BE2C (cell line): ENCODE measurements at places on chromosomes 6 and 20.

DNA sequence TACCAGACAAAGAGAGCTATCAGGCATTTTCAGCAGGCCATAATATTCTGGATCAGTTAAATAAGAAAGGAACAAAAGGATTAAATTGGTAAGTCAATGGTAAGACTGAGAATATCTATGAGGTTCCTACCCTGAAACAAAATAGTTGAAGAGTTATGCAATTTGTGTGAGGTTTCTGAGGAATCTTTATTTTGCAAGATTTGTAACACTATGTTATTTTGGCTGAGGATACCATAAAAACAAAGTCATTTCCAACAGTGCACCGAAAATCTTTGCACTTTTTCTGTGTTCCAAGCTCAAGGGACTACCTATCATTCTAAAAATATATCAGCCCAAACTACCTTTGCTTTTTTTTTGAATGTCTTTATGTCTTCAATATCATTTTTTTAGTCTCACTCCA, 383.3 kb upstream of the CITED2 start:
- no peak for DNase-seq

DNA sequence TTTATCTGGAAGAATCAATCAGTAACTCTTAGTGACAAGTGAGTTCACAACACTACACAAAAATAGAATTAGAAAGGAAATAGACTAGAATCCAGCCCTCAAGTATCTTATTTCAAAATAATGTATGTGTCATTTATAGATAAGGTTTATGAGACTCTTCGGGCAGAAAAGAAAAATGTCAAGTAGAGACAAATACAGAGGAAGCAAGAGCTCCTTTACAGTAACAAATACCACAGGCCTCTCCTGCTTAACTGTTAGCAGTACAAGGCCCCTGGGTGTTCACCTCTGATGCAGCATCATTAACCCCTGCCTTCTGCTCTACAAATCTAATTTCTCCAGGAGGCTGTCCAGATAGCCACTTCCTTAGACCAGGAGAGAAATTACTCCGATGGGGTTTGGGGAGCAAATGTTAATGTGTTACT, 76.7 kb downstream of the UBE3D start:
- DNase-seq = no peak

GRCh38 chr6:114430534-114431124, 87.8 kb upstream of the HS3ST5 start:
- no peak for DNase-seq

GRCh38 chr6:165059032-165059431, 250.4 kb downstream of the C6orf118 start:
- DNase-seq = no peak

DNA sequence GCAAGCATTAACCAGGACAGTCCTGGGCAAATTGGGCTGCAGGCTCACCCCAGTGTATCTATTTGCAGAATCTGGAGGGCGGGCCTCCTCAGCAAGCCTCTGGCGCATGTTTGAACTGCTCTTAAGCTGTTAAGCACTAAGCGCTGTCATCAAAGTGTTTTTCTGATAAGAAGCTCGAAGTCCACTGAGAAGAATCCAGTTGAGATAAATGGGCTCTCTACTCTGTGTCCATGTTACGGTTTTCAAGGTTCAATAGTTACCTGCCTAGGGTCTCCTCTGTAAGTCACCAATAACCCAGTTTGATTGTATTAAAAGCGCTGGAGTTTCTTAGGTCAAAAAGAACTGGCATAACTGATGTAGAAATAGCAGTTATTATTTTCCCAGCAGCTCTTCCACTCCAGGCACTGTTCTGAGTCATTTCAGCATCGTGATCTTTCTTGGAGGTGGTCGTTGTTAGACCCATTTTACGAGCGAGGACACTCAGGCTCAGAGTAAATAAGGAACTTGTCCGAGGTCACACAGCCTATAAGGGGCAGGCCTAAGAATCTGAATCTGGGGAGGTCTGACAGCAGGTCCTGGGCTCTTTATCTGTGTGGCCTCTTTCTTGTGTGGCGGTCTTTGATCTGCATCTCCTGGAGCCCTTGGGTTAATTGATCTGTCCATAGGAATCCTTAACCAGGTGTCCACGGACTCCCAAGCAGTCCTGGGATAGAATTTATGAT, 207.4 kb upstream of the ZNF217 start:
- no peak for DNase-seq

DNA sequence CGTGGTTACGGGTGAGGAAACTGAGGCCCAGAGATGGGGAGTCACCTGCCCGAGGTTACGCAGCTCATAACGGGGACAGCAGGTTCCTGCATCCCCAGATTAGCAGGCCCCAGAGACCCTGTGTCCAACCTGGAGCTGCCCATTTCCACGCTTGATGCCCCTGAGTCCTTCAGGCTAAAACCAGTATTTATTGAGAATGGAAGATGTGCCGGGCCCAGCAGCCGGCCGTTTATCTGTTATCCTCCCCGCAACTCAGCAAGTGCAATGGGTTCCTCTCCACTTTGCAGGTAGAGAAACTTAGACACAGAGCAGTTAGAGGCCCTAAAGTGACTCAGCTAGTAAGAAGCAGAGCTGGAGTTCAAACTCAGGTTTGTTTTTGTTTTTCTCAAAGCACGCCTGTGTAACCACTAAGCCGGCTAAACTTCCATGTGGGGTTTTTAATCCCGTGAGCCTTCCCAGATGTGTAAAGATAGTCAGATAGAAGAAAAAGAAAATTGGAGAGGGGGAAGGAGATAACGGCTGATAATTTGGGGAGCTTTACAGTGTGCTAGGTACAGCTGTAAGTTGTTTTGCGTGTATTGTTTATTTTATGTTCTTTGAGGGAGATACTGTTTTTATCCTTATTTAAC, 775 bp downstream of the PFDN4 start:
- peak; percentile 27 for DNase-seq

DNA sequence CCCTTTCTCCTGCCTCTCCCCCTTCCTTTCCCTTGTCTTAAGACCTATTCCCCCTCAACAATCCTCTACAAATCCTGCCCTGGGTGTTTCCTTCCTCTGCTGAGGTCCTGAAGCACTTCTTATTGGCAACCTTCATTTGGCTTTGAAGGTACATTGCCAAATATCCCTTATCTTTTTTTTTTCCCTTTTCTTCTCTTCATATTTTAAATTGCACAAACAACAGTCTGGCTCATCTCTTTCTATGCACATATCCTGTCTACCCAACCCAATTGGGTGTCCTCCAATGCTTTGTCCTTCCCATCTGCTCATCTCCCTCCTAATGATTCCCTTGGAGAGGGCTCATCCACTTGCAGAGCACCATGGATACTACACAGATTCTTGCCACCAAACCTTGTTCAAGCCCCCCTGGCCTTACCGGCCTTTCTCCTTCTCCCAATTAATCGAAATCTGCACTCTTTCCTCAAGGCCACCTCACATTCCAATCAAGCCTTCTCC, 537.9 kb upstream of the JARID2 start:
- DNase-seq = no peak

GRCh38 chr6:50539447-50539846, 173.9 kb upstream of the TFAP2D start:
- DNase-seq = no peak

GRCh38 chr6:7145885-7146828, 38.4 kb downstream of the RREB1 start:
- DNase-seq = no peak

DNA sequence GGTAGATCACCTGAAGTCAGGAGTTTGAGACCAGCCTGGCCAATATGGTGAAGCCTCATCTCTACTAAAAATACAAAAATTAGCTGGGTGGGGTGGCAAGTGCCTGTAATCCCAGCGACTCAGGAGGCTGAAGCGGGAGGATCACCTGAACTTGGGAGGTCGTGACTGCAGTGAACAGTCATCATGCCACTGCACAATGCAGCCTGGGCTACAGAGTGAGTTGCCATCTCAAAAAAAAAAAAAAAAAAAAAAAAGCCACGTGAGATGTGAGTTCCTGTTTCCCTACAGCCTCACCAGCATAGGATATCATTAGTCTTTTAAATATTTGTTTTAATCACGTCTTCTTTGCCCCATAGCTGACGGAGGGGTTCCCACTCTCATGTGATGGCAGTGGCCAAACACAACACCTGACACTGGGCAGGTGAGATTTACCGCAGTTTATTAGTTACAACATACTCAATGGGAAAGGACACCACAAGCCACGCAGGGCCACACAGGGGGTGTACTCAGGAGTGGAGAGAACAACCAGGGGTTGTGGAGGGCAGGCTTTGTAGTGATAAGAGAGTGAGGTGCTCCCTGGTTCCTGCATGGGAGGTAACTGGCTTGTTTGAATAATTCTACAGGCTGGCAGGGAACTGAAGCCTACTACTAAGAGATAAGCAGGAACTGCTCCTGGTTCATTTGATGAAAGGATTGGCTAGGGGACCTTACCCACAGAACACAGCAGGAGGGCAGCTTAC, 4.6 kb upstream of the LZTS3 start:
- no peak for DNase-seq

- DNase-seq = peak; percentile 21
Observed at GRCh38 chr6:153511896-153512496, 380.9 kb upstream of the RGS17 start.

DNA sequence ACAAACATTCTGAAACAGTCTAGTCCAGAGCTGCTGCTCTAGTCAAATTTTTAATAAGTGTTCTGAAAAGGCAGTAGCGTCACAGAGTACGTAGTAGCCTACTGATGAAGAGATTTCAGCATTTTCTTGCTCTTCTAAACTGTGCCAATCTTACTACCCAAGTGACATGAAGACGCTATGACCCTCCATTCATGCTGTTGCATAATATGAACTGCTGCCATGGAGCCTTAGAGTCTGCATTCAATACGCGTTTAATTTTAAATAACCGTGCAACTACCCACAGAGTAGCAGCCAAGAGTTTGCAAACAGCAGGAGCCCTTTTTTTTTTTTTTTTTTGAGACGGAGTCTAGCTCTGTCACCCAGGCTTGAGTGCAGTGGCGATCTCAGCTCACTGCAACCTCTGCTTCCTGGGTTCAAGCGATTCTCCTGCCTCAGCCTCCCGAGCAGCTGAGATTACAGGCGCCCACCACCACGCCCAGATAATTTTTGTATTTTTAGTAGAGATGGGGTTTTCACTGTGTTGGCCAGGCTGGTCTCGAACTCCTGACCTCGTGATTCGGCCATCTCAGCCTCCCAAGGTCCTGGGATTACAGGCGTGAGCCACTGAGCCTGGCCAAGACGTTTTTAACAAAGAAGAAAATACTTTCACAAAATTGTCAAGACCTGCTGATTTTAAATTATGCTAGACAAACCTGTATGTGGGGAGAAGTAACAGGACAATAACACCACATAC, 44.3 kb downstream of the EZR start:
- no peak for DNase-seq

- DNase-seq = no peak
Observed at GRCh38 chr6:158017621-158018040, 36.0 kb downstream of the SYNJ2 start.

GRCh38 chr6:79984261-79984660, 20.2 kb upstream of the TTK start:
- no peak for DNase-seq

GRCh38 chr20:41185013-41185757, 47.8 kb downstream of the PLCG1 start:
- DNase-seq = peak; percentile 64

- DNase-seq = no peak
Observed at GRCh38 chr20:38228436-38228835, 32.1 kb downstream of the KIAA1755 start.

DNA sequence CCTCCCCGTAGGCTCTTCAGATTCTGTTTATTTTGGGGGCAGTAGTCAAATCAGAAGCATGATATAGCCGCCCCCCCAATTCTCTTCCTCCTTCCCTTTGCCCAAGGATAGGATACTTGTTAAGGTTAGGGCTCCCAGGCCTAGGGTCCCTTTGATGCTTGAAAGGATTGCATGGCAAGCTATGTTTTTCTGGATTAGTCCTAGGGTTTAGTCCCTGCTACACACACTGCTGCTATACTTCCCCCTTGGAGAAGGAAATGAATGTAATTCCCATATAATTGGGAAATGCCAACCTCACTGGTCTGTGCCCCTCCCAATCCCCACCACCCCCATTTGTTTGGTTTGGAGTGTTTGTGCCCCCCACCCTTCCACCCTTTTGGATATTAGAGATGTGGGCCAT, 62.8 kb downstream of the ZFAND3 start:
- no peak for DNase-seq

DNA sequence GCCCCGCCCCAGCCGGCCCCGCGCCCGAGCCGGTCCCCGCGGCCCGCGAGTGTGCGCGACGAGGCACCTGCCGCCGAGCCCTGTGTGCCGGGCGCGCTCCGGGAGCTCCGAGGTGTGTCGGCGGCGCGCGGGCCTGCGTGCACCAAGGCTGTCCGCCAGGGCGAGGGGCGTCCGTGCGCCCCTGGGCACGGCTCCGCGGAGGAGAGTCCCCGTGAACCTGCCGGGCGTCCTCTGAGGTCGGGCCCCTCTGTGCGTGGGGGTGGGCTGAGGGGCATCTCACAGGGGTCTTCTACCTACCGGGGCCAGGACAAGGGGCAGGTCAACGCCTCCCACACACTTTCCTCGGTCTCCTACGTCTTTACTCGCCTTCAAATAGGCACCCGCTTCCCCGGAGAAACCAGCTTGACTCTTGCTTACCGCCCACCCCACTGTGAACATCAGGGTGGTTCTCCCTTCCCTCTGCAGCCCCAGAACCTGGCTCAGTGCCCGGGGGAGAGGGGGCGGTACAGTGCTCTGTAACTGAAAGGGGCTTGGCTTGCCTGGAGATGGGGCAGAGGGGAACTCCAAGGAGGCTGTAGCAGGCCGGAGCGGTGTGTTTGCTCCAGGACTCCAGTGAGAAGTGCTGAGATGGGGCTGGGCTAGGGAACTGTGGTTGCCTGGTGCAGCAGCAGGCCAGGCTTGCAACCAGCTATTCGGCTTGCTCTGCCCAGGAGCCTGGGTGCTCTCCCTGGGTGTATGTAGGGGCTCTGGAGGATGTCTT, at the start of gene SAMD10:
Gene SAMD10, minus strand, starts transcription at position 86 of the 760 bp plus-strand sequence. CDS start 175 bp downstream, outside the sequence.
- peak; percentile 90 for DNase-seq

- DNase-seq = no peak
Observed at GRCh38 chr6:56806368-56806767, 148.5 kb upstream of the BEND6 start.

DNA sequence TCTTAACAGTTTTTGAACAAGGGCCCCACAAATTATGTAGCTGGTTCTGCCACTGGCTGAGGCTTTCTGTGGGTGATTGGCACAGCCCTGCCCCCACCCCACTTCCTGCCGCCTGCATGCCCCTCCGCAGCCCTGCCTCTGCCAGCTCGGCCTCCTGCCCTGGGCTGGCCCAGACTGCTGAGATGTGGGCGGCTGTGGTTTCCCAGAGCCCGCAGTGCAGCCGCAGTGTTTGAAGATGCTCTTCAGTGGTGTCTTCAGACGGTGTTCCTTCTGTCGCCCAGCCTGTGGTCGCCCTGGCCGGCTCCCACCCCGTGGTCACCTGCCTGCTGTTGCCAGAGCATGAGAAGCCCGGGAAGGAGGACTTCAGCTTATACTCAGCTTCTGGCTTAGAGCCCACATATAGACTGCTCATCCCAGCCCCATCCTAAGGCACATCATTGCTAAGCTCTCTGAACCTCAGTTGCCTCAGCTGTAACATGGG, 154.3 kb downstream of the VEGFA start:
- DNase-seq = no peak

DNA sequence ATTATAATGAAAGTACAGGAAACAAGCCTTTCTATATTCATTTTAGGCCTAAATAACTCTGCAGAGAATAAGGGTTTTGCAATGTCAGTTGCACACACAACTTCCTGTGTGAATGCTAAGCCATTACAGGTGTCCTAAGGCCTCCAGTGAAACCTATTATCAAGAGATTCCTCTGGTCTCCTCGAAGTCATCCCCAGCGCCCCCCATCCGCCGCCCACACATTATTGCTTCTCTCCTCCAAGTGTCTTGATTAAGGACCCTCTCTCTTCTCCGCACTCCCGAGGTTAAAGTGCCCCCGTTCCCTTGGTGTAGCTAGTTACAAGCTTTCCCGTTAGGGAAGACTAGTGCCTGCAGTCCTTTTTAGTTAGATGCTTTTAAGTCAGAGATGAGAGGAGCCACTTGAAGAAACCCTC, 1.3 kb downstream of the HIVEP2 start:
- DNase-seq = no peak
